HFFc6 (cell line): ENCODE measurements at places on chromosomes 11 and 22. TPM values are rescaled to one million over a fixed set of nuclear protein-coding genes. Genes with fewer than 3 reads are reported as not detected.
A peak's percentile ranks its signal among the peaks of the same experiment; 100 is the strongest.

GRCh38 chr11:67996622-67997474 lies 7.0 kb downstream of the UNC93B1 start:
- DNase-seq: no peak

GRCh38 chr22:36212901-36213300 lies 11.3 kb upstream of the APOL4 start:
- DNase-seq: no peak

DNA sequence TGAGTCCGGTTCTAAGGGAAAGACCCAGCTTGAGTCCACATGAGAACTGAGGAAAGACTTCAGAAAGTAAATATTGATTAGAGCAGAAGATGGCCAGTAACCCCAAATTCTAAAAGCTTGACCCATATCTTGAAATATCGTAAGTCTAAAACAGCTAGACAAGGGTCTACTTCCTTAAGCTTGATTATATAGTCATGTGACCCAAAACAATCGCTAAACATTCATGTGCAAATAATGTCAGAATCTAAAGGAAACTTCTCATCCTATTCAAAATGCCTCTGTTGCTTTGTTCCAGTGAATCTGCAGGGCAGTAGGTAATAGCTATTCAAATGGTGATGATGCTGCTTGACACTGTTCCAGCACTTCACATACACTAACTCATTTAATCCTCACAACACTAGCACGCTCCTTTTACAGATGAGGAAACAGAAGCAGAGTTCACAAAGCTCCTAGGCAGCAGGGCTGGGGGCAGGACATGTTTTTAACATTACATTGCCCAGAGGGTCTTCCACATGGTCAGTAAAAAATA lies 52.6 kb downstream of the TCF20 start:
- DNase-seq: no peak

GRCh38 chr22:25750569-25751173 lies 8.7 kb downstream of the MYO18B start:
- DNase-seq: no peak

GRCh38 chr22:41517172-41518047 lies 26.9 kb downstream of the POLR3H start:
- DNase-seq: peak; percentile 37

GRCh38 chr11:130737041-130737830 lies 179.0 kb downstream of the SNX19 start:
- DNase-seq: no peak

Gene TST
- total RNA-seq: 19.4 and 28.8 TPM in 2 replicates

Gene ASRGL1
- total RNA-seq: 0.46 to 0.55 TPM in 2 of 3 replicates, not detected in the other
